AG04450 (cell line): ENCODE measurements at places on chromosomes 2 and 18. TPM values are rescaled to one million over a fixed set of nuclear protein-coding genes. Genes with fewer than 3 reads are reported as not detected.

GRCh38 chr2:238458651-238459050 lies 31.9 kb downstream of the ASB1 start:
- DNase-seq: no peak

- no peak for DNase-seq
Measured at GRCh38 chr2:176492583-176492982, 223.3 kb downstream of the MTX2 start.

GRCh38 chr2:71706836-71707235 lies 253.5 kb downstream of the DYSF start:
- DNase-seq: no peak

DNA sequence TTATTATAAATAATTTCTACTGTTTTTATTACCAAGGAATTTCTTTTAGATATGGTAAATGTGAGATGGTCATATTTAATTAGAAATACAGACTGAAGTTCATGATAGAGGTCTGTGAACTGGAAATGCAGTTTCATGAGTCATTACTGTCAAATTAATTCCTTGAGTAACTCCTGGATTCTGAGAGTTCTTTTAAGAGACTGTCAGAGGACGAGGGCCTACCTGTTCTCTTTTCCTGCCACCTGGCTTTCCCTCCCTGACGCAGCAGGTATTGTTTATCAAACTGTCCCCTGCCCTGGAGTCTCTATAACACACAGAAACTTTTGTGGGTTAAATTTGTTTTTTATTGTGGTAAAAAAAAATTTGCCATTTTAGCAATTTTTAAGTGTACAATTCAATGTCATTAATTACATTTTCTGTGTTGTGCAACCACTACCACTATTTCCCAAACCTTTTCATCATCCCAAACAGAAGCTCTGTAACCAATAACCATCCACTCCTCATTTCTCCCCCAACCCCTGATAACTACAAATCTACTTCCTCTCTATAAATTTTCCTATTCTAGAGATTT lies 142.6 kb downstream of the DIS3L2 start:
- no peak for DNase-seq

GRCh38 chr2:80061881-80062280 lies 242.7 kb downstream of the LRRTM1 start:
- no peak for DNase-seq

DNA sequence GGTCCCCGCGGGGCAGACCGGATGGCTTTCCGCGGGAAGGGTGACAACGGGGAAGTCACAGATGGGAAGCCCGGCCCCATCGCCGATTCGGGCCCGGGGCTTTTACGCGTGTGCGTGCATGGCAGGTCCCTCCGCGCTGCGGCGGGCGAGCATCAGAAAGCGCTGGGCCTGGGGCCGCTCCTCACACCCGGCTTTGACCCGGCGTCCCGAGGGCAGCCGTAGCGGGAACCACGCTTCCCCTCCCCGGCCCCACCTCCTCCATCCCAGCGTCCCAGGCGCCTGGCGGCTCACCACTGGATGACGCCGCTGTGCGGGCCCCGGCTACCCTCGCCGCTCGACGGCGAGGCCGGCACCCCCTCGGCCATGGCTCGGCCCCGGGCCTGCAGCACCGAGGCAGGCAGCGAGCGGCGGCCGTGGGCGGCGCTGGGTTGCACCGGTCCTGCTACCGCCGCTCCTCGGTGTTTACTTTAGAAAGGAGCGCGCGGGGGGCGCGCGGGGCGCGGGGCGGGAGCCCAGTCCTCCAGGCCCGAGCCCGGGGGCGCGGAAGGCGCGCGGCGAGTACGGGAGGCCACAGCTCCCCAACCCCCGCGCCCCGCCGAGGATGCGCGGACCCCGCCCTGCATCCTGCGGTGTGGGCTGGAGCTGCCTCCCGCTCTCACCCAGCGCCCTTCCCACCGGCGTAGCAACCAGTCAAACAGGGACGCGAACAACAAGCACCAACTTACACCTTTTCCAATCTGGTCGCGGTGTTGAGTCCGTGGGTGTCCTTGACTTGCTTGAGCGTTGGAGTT lies 806 bp downstream of the RFX8 start:
- no peak for DNase-seq

DNA sequence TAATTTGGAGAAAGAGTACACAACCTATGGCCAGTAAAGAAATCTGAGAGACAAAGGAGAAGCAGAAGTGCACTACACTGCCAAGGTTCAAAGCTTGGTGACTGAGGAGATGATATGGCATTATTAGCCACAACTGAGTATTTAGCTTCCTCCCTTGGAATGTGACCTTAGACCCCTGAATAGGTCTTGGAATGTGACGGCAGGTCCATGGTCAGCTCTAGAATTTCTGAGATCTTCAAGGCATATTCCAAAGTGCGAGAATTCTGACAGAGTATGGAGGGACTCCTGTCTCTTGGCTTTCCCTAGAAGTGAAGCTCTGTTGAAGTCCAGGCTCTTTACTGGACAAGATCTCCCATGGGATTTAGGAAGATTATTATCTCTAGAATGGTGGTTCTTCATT lies 130.0 kb upstream of the FN1 start:
- no peak for DNase-seq

Gene SRD5A2
- not detected in 2 replicates for polyA plus RNA-seq

Gene VWA3B
- not detected in 2 replicates for polyA plus RNA-seq

Gene COBLL1
- polyA plus RNA-seq: 0.48 and 0.79 TPM in 2 replicates

Gene ALPI
- polyA plus RNA-seq: not detected in 2 replicates
